ENCODE measurements at places on chromosomes 4 and X.

GRCh38 chrX:3697701-3698279, 15.7 kb downstream of the PRKX start:
- DNase-seq, result no peak

GRCh38 chr4:38015886-38016515, 55.8 kb downstream of the PTTG2 start:
- DNase-seq, result no peak

DNA sequence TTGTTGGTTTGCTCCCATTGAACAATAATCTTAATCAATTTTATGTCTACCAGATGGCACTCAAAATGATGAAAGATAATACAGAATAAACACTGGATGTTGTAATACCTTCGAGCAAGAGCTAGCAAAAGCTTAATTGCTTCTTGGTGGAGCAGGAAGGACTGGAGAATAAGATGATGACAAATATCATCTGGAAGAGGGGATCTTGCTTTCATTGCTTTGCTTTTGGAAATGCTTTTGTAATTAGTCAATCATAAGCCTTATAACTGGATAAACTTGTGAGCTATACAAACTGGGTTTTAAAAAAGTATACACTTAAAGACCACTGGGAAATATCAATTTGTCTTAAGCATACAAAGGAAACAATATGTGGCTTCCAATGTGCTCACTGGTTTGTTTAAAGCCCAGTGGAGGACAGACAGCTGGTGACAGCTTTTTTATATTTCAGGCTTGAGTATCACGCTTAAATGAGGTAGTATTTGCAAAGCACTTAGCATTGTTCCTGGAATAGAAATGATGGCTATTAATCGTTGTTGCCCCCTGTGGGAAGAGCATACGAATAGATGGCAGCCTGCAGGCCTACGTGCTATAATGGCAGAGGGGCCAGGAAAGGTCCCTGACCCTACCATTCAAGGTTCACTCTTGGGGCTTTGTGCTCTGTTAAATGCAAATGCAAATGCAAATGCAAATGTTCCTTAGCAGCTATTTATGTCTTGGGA, 61.2 kb downstream of the TMEM150C start:
- no peak for DNase-seq

DNA sequence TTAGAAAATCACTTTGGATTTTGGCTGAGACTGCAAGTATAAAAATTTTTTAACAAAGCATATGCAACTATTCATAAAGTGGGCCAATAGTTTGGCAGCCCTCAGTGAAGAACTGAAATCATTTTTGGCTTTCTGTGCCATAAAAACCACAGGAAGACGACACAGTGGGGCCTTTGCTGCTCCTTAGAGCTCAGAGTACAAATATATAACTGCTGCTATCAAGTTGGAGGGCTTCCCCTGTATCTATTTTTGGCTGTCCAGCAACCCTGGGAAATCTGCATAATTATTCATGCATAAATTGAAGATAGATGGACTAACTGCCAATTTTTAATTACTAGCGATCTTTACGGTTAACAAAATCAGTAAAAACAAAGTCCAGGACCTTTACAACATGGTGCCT, 51.5 kb upstream of the FTHL17 start:
- no peak for DNase-seq

DNA sequence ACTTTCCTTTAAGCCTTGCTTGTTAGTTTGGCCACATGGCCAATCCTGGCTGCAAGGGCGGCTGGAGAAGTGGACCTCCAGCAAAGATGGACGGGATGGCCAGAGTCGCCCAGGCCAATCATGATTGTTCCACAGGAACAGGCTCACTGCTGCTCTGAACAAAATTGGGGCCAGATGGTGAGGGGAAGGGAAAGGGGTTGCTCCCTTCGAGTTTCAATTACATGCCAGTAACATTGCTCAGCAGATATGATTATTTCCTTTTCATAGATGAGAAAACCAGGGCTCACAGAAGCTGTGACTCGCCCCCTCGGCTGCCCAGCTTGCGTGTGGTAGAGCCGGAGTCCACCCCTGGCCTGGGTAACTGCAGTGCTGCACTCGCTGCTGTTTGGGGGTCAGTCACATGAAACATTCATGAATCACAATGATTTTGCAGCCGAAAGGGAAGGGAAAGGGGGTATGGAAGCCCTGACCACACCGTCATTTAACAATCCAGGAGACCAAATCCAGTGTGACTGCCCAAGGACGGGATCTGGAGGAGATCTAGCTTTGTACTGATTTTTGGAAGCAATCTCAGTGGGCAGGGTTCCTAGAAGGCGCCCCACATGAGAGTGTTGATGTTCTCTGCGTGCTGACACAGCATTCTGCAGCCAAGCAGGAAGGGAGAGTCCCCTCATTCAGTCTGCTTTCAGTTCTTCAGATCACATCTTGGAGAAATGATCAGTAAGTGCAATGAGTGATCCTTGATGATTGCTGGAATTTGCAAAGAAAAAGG, 77.3 kb upstream of the MSX1 start:
- DNase-seq, result no peak

DNA sequence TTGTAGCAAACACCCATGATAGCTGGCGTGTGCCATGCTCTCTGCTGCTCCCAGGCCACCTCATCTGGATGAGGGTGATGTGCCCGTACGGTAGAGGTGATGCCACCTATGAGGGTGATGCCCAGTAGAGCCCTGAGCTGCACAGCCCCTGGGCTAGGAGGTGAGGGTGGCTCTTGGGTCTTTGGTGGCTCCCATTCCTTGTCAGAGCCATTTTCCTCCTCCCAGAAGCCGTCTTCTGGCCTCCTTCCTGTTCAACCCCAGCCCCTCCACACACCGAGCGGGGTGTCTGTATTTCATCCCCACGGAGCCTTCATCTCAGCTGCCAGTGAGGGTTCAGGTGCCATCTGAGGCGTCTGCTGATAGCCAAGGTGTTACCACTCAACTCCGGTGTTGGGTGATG, 12.0 kb upstream of the TNIP2 start:
- no peak for DNase-seq

DNA sequence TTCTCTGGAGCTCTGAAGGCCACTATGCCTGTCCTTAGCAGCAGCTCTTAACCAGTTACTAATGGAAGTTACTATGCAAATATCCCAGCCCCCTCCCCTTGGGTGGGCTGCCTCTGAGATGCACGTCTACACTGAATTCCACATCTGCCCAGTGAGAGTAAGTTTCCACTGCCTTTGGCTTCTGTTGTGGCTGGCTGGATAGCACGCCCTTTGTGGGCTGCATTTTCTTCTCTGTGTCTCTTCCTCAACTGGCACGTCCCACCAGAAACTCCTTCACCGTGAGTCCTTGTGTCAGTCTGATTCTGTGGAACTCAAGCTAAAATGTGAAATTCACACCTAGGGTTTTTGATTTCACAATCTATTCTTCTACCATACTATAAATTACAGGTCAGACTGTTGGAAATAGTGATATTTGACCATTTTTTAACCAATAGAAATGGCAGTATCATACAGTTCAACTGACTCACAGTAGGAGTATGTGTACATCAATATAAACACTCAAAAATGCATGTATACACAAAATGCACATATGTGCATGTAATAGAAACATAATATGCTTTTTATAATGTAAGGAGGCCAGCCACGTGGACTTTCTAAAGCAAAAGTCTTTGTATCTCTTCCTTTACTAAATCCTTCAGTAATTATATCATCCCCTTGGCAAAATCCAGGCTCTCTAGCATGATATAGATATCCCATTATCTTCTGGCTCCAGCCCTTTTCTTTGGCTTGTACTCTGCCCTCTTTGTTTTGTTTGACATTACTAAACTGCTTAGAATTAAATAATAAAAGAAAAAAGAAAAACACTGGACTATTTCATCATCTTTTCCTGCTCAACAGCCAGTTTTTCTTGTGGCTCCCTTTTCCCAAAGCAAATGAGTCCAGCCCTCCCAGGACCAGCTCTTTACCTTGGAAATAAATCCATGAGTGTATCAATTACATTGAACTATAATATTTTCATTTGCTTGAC, 33.2 kb upstream of the LDB2 start:
- DNase-seq, result no peak

DNA sequence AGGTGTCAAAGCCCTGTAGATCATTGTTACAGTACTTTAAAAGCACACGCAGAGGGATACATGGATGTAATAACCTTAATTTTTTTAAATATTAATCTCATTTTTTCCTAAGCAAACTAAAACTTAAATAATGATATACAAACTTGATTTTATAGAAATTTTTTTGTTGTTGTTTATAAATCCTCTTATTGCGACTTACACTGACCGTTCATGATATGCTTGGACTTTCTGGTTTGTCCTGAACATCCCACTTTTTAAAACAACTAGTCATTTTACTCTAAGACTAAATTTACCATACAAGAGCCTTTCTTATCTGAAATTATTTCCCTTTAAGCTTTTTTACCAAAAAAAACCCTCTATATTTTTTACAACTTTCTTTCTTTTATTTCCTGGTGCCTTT, 2106.0 kb downstream of the PCDH7 start:
- no peak for DNase-seq

- DNase-seq, result no peak
Measured at GRCh38 chrX:48022738-48023137, 15.9 kb downstream of the SPACA5 start.

DNA sequence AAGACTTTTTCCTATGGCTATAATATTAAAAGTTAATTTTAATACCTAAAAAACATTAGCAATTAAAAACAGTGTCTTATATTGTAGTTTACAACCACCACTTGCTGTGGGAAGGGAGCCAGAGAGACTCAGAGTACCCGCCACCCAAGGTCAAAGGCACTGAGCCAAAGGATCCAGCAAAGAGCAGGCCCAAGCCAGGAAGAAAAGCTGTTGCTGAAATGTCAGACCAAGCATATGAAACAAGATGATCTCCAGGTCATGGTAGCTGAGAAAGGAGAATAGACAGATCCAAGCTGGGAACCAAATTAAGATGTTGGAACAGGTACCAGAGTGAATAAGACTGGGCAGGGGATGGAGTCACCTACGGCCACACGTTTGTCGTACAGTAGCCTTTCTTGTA, 18.8 kb upstream of the ATOH1 start:
- no peak for DNase-seq

DNA sequence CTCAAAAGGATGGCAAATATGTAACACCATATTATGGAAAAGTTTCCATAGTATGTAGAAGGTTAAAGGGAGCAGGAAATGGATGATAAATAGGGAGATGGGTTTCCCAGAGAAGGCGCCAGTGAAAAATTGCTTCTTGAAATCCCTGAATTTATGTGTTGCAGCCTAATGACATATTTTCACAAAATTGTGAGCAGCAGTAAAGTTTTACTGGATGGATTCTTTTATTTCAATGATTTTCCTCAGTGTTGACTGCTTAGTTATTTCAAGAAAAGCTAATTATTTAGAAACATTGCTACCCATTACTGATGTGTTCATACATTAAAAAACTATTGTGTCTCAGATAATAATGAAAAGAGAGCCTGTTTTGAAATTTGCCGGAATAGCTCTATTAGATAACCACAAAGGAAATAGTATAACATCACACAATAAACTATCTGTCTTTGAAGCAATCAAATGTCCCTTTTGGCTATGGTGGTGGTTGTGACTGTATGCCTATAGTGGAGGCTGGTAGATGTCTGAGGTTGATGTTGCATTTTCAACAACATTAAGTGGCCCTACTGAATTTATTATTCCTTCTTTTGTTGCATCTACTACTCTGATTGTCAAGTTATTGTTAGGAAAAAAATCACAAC, 169.9 kb upstream of the HAND2 start:
- no peak for DNase-seq

DNA sequence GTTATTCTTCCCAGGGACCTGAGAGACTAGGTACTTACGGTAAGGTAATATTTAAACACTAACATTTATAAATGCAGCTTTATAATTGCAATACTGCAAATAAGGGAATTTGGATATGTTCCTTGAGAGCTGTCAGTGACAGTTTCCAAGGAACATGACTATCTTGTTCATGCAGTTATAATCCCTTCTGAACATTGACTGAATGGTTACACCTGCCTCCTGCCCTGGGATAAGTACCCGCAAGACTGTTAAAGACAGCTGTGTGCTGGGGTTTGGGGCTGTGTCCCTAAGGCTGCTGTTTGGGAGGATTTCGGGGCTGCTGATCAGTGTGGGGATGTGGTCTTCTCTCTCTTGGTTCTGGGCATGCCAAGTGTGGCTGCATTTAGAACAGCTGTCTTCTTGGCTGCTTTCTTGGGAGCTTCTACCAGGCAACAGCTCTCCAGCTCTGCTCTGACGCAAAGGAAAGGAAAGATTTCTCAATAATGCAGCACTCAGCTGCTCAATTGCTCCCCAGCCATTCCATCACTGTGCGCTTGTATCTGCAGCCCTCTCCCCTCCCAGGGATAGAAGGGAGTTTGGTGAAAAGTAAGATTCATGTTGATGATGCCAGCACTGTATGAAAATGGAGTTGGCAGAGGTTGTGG, 298.8 kb upstream of the TAPT1 start:
- DNase-seq, result no peak

GRCh38 chr4:8771258-8771590, 100.4 kb downstream of the HMX1 start:
- DNase-seq, result no peak

DNA sequence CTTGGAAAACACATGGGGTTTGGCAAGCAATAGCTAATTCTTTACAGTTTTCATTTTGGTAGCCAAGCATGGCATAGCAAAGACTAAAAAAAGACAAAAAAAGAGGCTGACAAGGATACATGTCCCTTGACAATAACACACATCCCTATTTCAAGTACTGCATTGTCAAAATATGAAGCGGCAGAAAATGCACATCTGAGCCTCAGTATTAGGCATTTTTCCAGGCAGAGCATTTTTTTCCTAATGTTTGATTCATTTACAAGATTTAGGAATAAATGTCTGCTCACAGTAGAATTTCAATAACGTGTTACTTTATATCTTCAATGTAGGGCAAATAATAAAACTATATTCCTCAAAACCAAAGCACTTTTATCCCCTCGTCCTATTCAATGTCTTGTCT, 216.3 kb upstream of the PCDH18 start:
- no peak for DNase-seq

DNA sequence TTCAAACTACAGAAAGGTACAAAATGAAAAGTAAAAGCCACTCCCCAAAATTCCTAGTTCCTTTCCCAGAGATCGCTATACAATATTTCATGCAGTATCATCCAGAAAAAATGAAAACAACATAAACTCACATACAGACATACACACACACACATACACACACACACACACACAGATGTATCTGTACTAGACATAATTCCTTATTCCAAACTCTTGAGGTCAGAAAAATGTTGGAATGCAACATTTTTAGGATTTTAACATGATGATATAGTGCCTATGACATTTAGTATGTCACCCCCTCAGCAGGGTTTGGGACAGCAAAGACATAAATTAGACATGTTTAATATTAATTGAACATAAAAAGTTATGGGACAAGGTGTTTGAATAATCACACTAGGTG, 73.4 kb upstream of the LHFPL1 start:
- no peak for DNase-seq

- DNase-seq, result no peak
Measured at GRCh38 chr4:132605551-132605950, 543.5 kb upstream of the PCDH10 start.

GRCh38 chr4:153257151-153257620, 52.9 kb downstream of the TRIM2 start:
- DNase-seq, result no peak

Measured in 8988T (cell line).